AML-193 (cell line): ENCODE measurements at places on chromosomes 1 and 21.

DNA sequence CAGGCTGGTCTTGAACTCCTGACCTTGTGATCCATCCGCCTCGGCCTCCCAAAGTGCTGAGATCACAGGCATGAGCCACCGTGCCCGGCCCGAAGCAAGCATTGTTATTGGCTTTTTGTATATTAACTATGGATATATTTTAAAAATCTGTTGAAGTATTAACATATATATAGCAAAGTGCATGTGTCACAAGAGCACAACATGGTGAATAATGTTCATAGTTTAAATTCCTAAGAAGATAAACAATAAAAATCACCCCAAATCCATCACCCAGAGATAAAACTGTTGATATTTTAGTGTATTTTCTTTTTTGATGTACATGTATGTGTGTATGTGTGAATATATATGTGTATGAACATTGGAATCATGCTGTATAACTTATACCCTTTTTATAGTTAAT lies 9.1 kb upstream of the FOXE3 start:
- no peak for DNase-seq

DNA sequence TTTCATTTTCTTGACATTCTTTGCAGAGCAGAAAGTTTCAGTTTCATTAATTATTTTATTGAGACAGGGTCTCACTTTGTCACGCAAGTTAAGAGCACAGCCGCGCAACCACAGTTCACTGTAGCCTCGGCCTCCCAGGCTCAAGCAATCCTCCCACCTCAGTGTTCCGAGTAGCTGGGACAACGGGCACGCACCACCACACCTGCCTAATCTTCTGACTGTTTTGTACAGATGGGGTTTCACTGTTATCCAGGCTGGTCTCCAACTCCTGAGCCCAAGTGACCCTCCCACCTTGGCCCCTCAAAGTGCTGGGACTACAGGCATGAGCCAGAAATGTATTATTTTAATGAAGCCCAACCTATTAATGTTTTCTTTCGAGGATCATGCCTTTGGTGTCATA lies 3.0 kb upstream of the SPATC1L start:
- DNase-seq, result no peak

GRCh38 chr21:27060190-27060589 lies 93.3 kb upstream of the ADAMTS5 start:
- DNase-seq, result no peak

DNA sequence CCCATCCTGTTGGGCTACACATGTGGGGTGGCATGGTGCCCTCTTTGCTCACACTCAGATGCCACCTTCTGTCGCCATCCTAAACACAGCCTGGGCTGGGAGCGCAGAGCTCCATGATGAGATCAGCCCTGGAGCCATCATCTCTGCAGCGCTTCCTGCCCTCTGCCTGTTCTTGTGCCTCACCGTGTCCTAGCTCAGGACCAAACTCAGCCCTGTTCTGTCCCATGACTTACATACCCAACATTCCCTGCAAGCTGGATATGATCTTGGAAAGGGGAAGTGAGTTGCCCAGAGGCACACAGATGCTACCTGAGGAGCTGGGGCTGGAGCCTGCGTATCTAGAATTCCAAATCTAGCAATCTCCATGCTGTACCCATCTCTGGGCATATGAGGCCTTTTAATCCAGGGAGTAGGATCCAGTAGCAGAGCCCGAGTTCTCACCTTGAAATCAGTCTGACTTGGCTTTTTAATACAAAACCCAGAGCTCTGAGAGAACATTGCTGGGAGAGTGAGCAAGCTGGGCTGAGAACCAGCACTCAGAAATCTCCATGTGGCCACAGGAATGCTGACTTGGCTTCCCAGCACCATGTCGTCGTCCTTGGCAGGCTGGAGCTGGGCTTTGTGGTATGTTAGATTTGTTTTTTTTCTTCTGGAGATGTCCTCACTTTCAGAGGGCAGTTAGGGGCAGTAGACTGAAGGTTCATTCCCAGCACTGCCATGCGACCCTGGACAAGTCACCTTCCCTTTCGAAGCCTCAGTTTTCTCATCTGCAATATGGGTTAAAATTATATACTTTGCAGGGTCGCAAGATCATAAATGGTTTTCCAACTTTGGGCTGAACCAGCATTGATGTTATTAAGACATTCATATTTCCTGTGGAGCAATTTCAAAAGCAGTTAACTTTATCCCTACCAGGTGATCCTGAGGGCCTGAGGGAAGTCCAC lies 2.6 kb downstream of the ALPL start:
- DNase-seq, result no peak

DNA sequence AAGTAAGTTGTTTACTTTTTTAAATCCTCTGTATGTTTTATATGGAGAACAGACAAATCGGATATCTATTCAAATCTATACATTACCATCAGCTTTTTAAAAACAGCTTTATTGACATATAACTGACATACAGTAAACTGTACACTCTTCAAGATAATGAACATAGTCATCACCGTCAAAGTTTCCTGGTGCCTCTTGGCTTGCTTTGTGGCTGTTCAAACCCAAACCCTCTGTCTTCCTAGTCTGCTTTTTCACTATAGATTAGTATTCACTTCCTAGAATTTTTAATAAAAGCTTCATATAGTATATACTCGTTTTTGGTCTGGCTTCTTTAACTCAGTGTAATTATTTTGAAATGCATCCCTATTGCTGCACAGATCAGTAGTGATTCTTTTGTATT lies 56.4 kb upstream of the TPTE start:
- no peak for DNase-seq

GRCh38 chr1:6976044-6976375 lies 190.8 kb downstream of the CAMTA1 start:
- DNase-seq, result no peak

DNA sequence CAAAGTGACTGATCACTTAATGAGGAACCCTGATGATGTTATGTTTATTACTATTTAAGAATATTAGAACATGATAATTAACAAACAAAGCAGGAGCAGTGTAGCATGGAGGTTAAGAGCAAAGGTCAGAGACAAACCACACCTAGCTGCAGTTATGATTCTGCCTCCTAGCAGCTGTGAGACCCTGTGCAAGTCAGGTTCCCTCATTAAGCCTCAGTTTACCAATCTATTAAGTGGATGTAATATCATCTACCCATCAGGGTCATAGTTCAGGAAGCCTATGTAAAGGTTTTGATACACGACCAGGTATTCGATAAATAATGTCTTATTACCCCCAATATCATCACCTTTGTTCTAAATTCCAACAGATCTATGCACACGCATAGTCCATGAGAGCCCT lies 32.0 kb downstream of the DUSP10 start:
- DNase-seq, result no peak

GRCh38 chr1:60916906-60917305 lies 165.5 kb upstream of the NFIA start:
- DNase-seq, result no peak
